Fibroblast of upper back skin (primary cell): ENCODE measurements at places on chromosomes 3 and 15.

DNA sequence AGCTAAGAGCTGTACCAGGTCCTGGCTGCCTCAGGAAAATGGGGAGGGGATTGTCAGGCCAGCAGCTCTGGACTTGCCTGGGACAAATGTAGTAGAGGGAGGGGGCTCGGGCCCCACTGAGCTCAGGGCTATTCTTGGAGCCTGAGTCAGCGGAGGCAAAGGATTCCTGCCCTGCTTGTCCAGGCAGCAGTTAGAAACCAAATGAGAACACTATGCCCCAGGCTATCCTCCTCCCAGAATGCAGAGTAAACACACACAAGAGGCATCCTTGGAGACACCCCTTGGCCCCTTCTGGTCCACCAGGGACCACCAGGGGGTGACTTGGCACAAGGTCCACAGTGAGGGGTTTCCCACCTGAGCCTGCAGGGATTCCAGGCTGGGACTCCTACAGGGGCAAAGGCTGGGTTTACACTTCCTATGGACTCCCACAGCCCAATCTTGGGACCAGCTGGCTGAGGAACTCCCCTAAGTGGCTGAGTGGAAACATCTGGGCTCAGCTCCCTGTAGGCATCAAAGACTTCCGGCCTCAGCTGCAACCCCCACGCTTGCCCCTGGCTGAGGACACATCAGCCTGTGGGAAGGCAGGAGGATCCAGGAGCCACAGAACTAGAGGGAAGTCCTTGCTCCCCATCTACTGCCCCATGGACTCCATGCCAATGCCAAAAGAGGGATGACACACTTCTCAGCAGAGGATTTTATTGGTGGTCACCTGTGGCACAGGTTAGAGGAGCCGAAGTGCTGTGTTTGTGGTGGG is 3.4 kb upstream of the COL7A1 start:
- peak; percentile 92 for DNase-seq

- DNase-seq, result no peak
These were observed 21.9 kb upstream of the ZBTB38 start for GRCh38 chr3:141346418-141346817.

GRCh38 chr3:64109438-64109837 is 86.1 kb upstream of the PSMD6 start:
- no peak for DNase-seq

DNA sequence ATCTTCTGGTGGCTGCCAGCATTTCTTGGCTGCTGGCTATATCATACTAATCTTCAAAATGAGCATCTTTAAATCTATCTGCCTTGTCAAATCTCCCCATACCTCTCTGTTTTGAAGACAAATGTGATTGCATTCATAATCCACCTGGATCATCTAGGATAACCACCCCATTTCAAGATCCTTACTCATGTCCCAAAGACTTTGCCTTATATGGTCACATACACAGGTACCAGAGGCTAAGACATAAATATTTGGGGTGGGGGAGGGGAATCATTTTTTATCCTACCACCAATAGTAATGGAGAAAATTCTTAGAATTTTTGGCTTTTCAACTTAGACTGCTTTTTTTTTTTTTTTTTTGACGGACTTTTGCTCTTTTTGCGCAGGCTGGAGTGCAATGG is 970.8 kb downstream of the PLOD2 start:
- DNase-seq, result no peak

DNA sequence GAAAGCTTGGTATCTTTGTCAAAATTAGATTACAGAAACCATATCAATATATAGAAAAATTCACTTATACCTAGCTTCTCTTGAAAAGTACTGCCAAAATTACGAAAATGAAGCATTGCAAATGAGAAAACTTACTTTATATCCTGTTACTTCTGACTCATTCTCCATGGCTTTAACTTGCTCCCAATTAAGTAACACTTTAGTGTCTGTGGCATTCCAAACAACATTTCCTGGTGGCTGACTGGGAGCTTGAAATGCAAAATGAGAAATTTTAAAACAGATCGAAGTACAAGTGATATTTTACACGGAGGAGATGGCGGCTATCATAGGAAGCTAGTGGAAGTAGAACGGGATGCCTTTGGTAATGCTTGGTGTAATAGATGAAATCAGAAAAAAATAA is 347.3 kb downstream of the CNTN3 start:
- DNase-seq, result peak; percentile 41

- DNase-seq, result no peak
These were observed 32.3 kb downstream of the RNU5B-1 start for GRCh38 chr15:65336493-65337435.

- peak; percentile 70 for DNase-seq
These were observed 13.5 kb upstream of the GRAMD1C start for GRCh38 chr3:113825090-113825489.

- no peak for DNase-seq
These were observed 6.8 kb upstream of the CLK3 start for GRCh38 chr15:74608786-74609185.

GRCh38 chr3:154139996-154140436 is 18.8 kb downstream of the ARHGEF26 start:
- no peak for DNase-seq

DNA sequence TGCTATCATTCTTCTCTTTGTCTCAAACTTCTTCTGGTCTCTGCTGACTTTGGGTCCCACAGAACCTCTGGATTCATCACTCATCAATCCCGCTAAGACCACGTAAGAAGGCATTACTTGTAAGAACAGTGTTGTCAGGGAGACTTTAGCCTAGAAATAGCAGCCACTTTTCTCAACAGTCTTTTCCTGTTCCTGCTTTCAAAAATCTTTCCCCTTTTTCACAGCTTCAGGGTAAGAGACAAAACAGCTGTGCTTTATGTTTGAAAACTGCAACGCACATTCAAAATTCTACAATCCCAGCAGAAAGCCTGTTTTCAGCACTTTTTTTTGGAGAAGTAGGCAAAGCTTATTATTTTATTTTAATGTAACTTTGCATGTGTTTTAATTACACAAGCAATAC is 42.0 kb upstream of the FAM98B start:
- DNase-seq, result no peak

GRCh38 chr3:36259580-36259979 is 120.7 kb upstream of the STAC start:
- DNase-seq, result no peak

- no peak for DNase-seq
These were observed 6.2 kb downstream of the PSMD6 start for GRCh38 chr3:64016941-64017620.

GRCh38 chr3:126556637-126557414 is 1.9 kb downstream of the C3orf22 start:
- DNase-seq, result no peak

- DNase-seq, result no peak
These were observed 188.2 kb downstream of the AGBL1 start for GRCh38 chr15:86267892-86268291.

GRCh38 chr3:23342343-23342742 is 139.2 kb downstream of the UBE2E2 start:
- no peak for DNase-seq

GRCh38 chr15:82177291-82178010 is 85.1 kb downstream of the EFL1 start:
- DNase-seq, result peak; percentile 86

DNA sequence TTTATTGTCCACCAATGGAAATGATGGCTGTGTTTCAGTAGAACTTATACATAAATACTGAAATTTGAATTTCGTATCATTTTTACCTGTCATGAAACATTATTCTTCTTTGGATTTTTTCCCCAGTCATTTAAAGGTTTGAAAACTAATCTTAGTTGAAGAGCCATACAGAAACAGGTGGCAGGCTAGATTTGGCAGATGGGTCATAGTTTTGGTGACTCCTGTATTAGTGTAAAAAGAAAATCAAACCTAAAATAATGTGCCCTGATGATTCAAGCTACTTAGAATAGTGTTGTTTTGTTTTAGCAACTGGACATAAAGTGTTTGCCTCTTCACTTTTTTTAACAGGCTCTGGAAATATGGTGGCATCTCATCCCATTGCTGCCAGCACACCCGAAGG is 68.9 kb downstream of the SIDT1 start:
- DNase-seq, result no peak

GRCh38 chr15:39363761-39364586 is 216.9 kb upstream of the THBS1 start:
- DNase-seq, result peak; percentile 56
